NCI-H1048 (cell line): ENCODE measurements at places on chromosomes 2 and 18.

GRCh38 chr18:68604256-68604655 lies 110.7 kb downstream of the TMX3 start:
- DNase-seq: no peak

DNA sequence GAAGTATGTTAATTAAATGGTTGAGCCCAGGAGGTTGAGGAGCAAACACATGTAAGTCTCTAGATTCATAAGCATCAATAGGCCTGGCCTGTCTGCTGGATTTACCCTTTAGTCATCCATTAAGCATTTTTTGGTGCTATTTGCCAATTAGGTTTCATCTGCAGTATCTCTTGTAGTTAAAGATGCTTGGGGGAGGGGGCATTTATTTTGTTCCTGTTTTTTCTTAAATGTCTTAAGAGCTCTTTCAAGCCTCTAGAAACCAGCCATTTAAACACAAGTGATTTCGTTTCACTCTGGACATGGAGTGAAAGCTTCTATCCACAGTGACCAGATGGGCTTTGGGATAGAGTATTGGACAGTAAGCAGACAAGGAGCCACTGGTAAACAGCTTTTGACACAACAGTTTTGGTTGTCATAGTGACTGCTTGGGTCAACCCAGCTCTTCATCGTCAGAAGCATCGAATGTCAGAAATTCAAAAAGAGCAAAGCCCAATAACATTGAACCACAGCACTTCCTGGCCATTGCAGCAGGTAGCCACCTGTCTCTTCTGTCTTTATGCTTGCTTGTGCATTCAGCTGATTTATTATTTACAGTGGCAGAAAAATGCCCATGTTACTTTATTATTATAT lies 4.9 kb downstream of the QPCT start:
- DNase-seq: no peak

DNA sequence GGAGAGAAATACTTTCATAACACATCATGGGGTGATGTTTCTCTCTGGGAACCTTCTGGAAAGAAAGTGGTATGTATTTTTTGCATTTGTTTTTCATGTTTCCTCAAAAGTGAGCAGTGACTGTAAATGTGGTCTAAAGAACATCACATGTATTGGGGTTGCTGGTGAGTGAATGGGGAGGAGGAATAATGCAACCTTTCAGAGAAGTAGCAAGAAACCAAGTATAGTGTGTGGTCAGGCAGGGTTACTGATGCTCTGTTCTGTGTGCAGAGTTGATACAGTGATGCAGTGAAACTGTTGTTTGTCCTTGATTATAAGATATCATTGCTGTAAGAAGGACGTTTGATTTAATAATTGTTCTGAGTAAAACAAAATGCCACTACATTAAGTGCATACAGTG lies 24.1 kb downstream of the ADNP2 start:
- DNase-seq: no peak

DNA sequence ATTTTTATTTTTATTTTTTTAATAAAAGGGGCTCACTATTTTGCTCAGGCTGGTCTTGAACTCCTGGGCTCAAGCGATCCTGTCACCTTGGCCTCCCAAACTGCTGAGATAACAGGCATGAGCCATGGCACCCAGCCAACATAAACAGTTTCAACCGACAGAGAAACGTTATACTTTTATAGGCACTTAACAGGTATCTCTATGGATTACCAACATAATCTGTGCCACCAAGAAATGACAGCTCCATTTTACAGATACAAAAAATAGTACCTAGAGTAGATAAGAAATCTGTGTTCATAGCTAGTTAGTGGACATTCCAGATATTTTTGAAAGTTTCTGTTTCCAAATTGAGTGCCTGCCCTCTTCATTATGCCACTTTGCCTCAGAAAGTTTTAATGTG lies 1316.7 kb downstream of the LRP1B start:
- DNase-seq: no peak

DNA sequence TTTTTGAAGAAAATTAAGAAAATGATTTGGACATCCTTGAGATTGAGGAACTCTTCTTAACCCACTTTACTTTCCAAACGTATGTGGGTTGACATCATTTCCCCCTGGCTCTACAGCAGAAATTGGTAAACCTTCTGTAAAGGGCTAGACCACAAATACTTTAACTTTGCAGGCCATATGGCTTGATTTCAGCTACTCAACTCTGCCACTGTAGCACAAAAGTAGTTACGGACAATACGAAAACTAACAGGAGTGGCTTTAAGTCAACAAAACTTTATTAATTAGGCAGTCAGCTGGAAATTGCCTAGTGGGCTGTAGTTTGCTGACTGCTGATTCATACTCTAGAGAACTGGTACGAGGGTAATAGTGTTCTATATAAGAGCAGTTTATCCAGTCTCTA lies 83.2 kb upstream of the DTNB start:
- no peak for DNase-seq

DNA sequence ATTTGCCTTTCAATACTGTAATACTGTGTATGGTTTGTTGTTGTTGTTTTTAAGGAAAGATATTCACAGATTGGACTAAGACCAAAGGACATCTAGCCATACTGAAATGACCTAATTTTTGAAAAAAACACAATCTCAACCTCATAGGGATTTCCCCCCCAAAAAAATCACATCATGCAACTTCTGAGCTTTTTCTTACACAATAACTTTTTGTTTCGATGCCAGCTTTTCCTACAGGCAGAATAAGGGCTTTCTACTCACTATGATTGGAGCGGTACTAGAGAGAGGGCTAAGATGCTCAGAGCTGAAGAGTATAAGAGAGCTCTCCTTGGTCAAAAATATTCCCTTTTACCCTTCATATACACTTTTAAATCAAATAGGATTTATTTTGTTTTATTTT lies 32.4 kb upstream of the SLC3A1 start:
- DNase-seq: no peak

DNA sequence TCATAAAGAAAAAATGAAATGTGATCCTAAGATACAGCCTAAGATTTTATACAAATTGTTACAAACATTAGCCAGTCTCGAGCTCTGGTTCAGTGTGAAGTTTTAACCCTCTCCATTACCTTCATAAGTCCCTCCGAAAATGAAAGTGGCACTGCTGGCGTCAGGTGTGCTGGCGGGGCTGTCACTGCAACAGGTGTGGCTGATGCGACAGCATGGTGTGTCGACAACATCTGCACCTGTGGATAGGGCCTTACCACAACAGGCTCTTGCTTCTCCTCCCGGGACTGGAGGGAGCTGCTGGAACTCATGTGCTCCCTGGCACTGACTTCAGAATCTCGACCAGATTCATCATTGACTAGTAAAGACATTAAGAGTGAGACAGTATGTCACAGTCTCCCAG lies 10.3 kb downstream of the SAP130 start:
- DNase-seq: no peak

- DNase-seq: no peak
These were observed 342.9 kb downstream of the INSIG2 start for GRCh38 chr2:118431165-118431517.
